HuH-7 (cell line): ENCODE measurements at places on chromosomes 7 and 10.

GRCh38 chr7:26645121-26645520, 219.3 kb downstream of the SKAP2 start:
- DNase-seq, result no peak

GRCh38 chr10:93068411-93069244, 5.1 kb upstream of the CYP26A1 start:
- no peak for DNase-seq

DNA sequence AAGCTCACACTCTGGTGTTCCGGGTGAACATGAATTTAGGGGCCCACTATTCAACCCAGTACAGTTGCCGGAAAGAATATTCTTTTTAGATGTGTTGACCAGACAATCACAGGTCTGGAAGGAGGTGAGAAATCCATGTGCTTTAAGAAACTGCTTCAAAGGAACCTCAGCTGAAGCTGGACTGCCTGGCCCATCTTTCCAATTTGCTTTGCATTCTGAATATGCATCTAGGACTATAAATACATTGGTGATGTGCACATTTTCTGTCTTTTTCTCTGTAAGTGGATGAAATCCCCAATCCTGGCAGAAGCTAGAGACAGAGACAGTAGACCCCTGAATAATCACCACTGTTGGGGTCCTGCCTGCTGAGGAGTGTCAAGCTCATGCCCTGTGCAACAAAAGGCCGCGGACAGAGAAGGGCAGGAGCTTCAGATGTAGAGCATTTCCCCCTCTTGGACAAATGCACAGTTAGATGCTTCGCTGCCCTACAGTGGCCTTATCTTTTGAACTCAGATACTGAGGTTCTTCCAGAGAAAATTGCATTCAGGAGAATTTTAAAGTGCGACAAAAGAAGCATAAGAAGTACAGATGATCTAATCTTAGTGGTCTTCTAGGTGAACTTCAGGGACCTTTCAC, 368.3 kb downstream of the SFMBT2 start:
- no peak for DNase-seq

- no peak for DNase-seq
These were observed 38.0 kb upstream of the AASS start for GRCh38 chr7:122182081-122182480.

DNA sequence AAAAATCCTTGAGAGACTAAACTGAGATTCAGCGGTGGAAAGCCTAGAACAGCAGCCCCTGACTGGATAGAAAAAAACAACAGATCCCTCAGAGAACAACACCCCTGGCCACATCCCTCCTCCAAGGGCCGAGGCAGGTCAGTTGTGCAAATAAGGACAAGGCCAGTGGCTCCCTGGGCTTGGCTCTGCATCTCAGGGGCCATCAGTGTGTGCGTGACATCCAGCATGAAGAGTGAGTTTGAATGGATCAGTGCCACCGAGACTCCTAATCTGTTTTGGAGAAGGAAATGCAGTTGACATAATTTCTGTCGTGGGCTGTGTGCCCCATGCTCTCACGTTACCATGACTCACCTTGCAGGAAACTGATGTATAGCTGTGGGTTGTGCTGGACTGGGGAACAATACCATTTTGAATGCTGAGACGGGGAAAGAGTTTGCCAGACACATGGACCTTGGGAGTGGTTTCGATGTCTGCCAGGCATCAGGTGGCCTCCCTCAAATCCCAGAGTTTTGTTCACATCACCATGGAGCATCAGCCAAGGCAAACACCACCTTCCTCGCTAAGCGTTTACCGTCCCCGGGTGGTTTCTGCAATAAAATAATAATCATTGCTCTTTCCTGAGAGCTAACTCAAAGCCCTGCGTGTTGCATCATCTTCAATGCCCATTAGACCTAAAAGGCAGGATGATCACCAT, 153.2 kb upstream of the FZD8 start:
- no peak for DNase-seq

GRCh38 chr10:62618576-62619412, 185.7 kb upstream of the ADO start:
- no peak for DNase-seq

GRCh38 chr7:114468844-114469243, 54.2 kb downstream of the FOXP2 start:
- DNase-seq, result no peak

DNA sequence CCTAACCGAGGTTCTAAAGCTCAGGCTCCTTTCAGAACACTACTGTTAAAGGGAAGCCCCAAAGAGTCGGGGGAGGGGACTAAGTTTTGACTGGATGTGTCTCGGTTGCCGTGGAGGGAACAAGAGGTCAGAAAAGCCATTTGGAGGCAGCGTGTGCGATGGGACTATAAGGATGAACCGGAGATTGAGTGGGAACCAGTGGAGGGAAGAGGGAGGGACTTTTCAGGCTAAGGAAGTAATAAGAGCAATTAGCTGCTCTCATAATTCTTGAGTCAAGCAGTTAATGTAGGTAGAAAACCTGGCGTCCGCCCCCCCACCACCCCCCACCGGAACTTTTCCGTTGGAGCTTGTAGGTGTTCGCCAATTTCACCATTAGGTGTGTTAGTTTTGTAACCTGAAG, 491 bp upstream of the AKAP9 start:
- peak; percentile 29 for DNase-seq

- DNase-seq, result no peak
These were observed 1.7 kb downstream of the CROT start for GRCh38 chr7:87347207-87347606.

- DNase-seq, result no peak
These were observed 158.7 kb downstream of the TNS3 start for GRCh38 chr7:47423196-47423595.

GRCh38 chr10:84423719-84424118, 95.3 kb downstream of the CCSER2 start:
- no peak for DNase-seq

DNA sequence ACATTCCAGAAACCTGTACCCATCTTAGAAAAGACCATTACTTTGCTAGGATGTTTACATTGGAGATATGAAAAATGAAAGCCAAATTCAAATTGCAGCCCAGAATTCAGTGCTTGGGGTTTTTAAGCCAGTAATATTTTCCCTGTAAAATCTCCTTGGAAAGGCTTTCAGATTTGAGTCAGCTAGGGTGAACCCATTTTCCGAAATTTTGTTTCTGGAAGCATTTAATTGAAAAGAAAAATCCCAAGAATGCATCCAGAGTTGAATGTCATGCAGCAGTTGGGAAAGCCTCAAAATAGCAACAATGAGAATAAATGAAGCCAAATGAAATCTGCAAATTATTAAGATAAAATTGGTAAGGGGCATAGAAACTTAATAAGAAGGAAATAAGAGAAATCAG, 106.4 kb downstream of the BMPER start:
- no peak for DNase-seq

GRCh38 chr7:19215412-19215811, 70.2 kb upstream of the FERD3L start:
- DNase-seq, result no peak

GRCh38 chr7:144529269-144529926, 125.9 kb upstream of the NOBOX start:
- no peak for DNase-seq

GRCh38 chr10:86632951-86633350, 21.4 kb upstream of the OPN4 start:
- no peak for DNase-seq

- no peak for DNase-seq
These were observed 41.9 kb downstream of the SYPL1 start for GRCh38 chr7:106070201-106070551.

DNA sequence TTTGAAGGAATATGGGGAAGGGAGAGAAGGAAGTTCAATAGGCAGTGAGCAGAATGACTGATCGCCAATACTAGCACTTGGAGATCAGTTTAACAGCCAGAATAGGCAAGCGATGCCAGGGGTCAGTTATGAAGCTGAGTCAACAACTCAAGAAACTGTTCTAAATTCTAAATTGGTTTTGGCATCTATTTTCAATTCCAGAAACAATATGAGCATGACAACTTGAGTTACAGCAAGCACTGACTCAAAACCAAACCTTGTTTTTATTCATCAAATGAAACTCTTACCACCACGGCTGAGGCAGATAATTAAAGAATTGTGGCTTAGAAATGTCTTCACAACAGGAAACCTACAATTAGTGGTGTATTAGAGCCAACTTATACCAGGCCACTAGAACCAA, 180.5 kb upstream of the ASAH2 start:
- DNase-seq, result no peak

DNA sequence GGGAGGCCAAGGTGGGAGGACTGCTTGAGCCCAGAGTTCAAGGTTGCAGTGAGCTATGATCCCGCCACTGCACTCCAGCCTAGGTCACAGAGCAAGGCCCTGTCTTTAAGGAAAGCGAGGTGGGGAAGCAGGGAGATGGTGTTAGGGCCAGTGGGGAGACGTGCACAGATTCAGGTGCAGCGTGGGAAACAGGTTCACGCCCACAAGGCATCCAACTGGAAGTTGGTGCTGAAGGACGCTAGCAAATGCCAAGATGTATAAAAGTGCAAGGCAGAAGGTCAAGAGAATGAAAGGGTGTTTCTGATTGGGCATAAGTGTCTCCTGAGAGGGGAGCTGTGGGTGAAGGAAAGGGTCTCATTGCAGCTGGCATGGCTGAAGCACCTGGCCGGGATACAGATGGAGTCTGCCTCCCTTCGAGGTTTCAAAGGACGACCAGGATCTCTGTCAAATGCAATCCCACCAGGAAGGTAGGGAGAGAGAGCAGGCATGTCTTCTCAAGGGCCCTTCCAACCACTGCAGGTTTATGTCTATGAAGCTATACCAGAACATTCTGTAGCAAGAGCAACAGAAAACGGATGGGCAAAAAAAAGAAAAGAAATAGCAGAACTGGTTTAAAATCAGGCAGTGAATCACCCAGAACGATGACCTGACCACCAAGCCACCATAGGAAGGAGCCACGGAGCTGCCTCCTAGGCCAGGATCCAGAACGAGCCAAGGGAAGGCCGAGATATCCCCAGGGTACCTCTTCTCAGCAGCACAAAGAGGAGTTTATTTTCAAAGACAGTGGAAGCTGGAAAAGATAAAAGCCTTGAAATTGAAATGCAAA, 43.2 kb downstream of the GSDME start:
- no peak for DNase-seq

DNA sequence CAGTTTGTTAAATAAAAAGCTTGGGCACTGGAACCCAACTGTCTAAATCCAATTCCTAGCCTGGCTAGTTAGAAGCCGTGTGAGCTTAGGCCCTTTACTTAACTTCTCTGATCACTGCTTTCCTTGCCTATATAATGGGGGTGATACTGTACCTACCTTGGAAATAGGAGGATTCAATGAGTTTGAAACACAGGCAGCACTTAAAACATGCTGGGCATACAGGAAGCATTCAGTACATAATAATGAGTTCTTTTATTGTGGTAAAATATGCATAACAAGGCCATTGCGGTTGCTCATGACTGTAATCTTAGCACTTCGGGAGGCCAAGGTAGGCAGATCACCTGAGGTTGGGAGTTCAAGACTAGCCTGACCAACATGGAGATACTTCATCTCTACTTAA, 47.4 kb upstream of the SEPHS1 start:
- no peak for DNase-seq

GRCh38 chr7:83819911-83820310, 171.0 kb upstream of the SEMA3E start:
- no peak for DNase-seq

DNA sequence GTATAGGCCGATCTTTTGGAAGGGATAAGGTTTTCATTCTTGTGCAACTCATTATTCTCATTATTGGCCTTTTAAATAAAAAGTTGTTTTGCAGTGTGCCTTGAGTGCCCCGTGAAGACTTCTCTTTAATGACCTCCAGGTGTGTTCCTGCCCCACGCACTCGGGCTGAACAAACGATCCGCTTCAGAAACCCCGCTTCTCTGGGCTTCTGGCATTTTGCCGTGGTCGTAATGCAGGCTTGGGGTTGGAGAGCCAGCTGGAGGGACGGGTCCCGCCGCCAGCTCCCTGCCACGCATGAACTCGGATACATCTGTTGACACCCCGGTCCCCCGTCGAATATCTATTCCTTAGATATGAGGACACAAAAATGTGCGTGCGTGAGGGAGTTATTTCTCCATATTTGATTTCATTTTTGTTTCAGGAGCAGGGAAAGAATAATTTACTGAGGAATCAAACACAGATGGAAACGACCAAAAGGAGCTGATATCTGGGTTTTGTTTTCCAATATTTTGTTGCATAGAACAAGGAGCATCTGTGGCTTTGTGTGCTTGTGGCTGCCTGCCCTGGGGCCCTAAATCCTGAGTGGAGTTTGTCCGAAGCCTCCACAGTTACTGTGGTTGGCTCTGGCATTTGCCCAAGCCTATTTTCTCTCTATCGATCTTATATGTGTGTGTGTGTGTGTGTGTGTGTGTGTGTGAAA, 17.0 kb upstream of the TTYH3 start:
- no peak for DNase-seq

- DNase-seq, result no peak
These were observed 255.1 kb upstream of the PPP2R2D start for GRCh38 chr10:131645756-131646155.

- no peak for DNase-seq
These were observed 283.4 kb downstream of the GFRA1 start for GRCh38 chr10:115989621-115990020.

DNA sequence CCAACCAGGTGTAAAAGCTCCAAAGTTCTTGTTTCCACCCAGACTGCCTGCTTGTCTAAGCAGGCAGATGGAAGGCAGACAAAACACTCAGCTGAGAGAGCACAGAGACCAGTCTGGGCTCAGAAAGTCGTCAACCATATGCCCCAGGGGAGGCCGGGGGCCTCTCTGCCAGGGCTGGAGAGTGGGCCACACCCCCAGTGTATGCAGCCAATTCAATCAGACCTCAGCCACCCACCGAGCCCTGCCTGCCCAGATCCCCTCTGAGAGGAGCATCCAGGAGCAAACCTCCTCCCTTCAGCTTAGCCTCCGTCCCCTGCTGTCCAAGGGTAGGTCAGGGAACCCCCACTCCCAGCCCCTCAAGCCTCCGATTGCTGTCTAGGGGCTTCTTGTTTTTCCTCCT, 196.3 kb downstream of the LSM5 start:
- DNase-seq, result no peak
